Nucleus accumbens (tissue), 56 donors: ENCODE measurements at places on chromosomes 13 and 19.

DNA sequence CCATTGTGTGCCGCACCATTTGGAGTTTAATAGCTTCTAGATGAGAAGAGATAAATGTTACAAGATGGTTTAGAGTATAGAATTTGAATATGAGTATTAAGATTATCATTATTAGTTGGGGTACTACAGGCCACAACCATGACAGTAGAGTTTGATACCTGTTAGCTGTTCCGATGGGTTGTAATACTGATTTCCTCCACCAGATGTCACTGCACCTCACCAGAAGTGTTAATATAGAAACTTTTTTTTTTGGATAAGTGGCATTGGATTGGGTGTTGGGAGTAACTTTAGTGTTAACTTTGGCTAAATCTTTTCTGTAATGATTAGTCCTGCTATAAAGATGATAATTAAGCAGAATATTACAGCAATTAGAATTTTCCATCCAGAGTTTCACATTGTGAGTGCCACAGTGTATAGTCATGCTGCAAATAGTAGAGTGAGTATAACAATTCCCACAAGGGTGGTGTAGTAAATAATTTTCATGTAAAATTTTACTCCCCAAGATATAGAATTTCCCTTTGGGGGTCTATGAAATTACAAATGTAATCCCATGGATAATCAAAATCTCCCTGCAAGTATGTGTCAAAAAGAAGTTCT lies 56.3 kb downstream of the PSG3 start:
- no peak for DNase-seq

DNA sequence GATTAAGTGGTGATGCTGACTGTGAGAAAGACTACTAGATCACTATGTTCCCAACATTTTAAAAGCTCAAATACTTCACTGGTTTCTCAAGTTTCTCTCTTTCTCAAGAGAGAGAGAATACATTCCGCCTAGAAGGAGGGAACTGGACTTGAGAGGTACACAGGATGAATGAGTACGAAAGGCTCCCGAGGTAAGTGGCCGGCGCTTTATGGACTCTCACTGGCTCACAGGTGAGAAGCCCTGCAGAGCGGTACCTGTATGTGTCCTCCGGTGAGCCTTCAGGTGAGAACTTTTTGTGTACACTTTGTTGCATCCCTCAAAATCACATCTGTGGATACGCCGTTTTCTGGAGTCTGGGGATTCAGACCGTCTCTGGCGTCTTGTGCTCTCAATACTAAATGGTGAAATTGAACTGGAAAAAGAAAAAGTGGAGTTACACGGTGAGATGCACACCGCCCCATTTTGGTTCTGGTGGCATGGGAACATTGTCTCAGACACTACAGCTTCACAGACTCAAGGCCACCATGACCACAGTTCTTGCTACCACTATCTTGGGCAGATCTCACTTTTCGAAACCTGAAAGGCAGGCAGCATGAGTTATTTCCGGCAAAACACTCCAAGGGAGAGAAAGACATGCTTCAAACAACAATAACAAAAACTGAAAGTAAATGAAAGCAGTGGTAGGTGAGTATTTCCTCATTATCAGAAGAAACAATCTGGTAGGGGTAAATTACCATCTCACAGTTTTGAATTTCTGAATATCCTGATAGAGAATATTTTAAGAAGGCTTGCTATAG lies 418.9 kb downstream of the KLF12 start:
- DNase-seq: no peak

DNA sequence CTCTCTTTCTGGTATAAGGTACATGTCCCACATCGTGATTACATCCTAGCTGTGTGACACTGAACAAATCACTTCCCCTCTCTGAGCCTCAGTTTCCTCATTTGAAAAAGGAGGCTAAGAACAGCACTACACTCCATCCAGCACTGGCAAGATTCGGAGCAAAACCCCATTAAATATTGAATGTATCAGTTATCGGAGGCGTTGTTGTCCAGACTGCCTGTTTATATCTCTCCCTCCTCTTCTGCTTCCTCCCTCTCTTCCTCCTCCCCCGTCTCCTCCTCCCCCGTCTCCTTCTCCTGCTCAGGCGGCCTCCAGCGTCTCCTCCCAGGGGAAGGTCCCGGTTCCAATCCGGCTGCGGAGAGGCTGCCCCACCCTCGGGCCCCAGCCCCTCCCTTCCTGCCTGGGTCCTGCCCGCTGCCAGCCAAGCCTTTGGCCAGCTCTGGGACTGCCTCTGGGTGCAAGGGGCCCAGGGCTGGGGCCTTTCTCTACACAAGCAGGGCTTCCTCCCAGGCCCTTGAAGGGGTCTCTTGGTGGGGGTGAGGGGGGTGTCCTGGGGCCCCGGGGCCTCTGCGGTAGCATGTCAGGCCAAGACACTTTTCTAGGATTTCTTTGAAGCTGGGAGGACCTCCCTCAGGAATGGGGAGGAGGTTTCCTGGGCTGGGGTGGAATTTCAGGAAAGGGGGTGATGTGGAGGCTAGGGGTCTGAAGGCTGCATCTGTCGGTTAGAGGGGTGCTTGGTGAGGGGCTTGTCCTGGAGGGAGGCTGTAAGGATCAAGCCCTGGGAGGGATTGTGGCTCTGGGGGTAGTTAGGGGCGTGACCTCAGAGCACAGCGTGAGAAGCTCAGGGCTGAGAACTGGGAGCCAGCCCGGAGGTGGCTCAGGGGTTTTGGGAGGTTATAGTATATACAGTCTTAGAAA lies 1.9 kb downstream of the RRAS start:
- DNase-seq: no peak

GRCh38 chr13:99484473-99484872 lies 16.8 kb upstream of the TM9SF2 start:
- no peak for DNase-seq

GRCh38 chr13:112619730-112620631 lies 32.0 kb upstream of the TUBGCP3 start:
- peak; percentile 5 for DNase-seq

GRCh38 chr13:101763191-101763590 lies 310.7 kb downstream of the ITGBL1 start:
- no peak for DNase-seq
